Myometrial cell (primary cell): ENCODE measurements at places on chromosomes 5 and 9. TPM values are rescaled to one million over a fixed set of nuclear protein-coding genes. Genes with fewer than 3 reads are reported as not detected.

Gene PCDHB12
- not detected in 2 replicates for total RNA-seq

Gene IRX2
- 0.18 and 1.4 TPM in 2 replicates for total RNA-seq

Gene TPRN
- 9.2 and 14.7 TPM in 2 replicates for total RNA-seq

Gene CDX1
- total RNA-seq, result not detected in 2 replicates

Gene ZNF782
- 0.71 and 1.2 TPM in 2 replicates for total RNA-seq

Gene SOHLH1
- total RNA-seq, result not detected in 2 replicates

Gene MUSK
- 0.18 TPM in 1 of 2 replicates, not detected in the other for total RNA-seq

Gene GRM6
- total RNA-seq, result not detected in 2 replicates

Gene C9orf85
- total RNA-seq, result 10.8 and 11.8 TPM in 2 replicates

Gene PDE6A
- not detected in 2 replicates for total RNA-seq

Gene HMMR
- 33.7 and 53.2 TPM in 2 replicates for total RNA-seq

Gene WDR31
- 0.29 and 2.1 TPM in 2 replicates for total RNA-seq

Gene ZNF454
- total RNA-seq, result 0.53 and 8.1 TPM in 2 replicates

Gene C5orf58
- not detected in 2 replicates for total RNA-seq

Gene IL13
- total RNA-seq, result not detected in 2 replicates

Gene PDLIM4
- total RNA-seq, result 77.1 and 84.2 TPM in 2 replicates

Gene PCDHA3
- 0.18 and 0.58 TPM in 2 replicates for total RNA-seq

Gene LECT2
- not detected in 2 replicates for total RNA-seq

Gene COQ4
- 51.6 and 57.2 TPM in 2 replicates for total RNA-seq

Gene MATR3
- 187 and 199 TPM in 2 replicates for total RNA-seq

Gene SHOC1
- under 0.01 TPM in 2 replicates for total RNA-seq

Gene ZNF300
- total RNA-seq, result 3.2 and 5.7 TPM in 2 replicates

Gene CRB2
- not detected in 2 replicates for total RNA-seq

Gene CTXN3
- total RNA-seq, result not detected in 2 replicates
